A549 treated with Hydrocortisone at 1 μM for 4 hours (cell line): ENCODE measurements at places on chromosomes 2 and 18. TPM values are rescaled to one million over a fixed set of nuclear protein-coding genes. Genes with fewer than 3 reads are reported as not detected.

Gene CRACDL
- total RNA-seq, result 3.9 to 4.3 TPM (median 4.0 TPM) in 5 replicates

Gene CNRIP1
- total RNA-seq, result 1.7 to 2.1 TPM (median 1.8 TPM) in 5 replicates

Gene TMEM17
- 3.6 to 5.2 TPM (median 4.8 TPM) in 5 replicates for total RNA-seq

Gene ACTG2
- total RNA-seq, result 0.20 to 0.39 TPM (median 0.25 TPM) in 5 replicates

Gene CHRNG
- not detected in 5 replicates for total RNA-seq

Gene IL1A
- 0.17 to 0.24 TPM (median 0.23 TPM) in 5 replicates for total RNA-seq
